Activated CD8-positive, alpha-beta memory T cell treated with anti-CD3 and anti-CD28 coated beads for 24 hours (primary cell): ENCODE measurements at places on chromosomes 11 and 22.

DNA sequence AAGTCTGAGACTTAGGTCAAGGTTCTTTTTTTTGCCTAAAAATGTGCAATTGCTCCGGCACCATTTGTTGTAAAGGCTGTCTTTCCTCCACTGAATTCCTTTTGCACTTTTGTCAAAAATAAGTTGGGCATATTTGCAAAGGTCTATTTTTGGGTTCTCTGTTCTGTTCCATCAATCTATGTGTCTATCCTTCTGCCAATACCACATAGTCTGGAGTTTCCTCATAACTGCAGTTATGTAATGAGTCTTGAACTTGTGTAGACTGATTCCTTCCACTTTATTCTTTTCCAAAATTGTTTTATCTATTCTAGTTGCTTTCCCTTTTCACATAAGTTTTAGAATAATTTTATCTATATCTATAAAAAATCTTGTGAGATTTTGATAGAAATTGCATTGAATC lies 6.7 kb downstream of the KCNJ5 start:
- no peak for DNase-seq

DNA sequence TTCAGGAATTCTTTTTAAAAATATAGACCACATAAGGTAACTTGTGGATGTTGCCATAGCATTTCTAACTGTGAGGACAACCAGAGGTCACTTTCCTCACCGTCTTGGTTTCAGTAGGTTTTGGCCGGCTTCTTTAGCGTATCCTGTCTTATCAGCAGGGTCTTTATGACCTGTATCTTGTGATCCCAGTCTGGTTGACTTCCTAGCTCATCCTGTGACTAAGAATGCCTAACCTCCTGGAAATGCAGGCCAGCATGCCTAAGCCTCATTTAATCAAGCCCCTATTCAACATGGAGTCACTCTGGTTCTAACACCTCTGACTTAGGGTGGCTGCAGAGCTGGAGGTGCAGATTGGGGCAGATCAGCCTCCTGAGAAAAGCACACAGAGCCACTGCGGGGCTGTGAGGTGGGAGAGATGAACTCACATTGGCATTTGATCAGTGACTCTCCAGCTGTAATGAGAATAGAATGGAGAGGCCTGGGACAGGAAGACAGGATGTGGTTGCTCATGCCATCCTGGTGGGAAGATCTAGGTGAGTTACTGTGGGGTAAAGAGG lies 41.1 kb upstream of the TOP3B start:
- DNase-seq = no peak

GRCh38 chr22:22479999-22480532 lies 28.5 kb downstream of the ZNF280B start:
- no peak for DNase-seq

DNA sequence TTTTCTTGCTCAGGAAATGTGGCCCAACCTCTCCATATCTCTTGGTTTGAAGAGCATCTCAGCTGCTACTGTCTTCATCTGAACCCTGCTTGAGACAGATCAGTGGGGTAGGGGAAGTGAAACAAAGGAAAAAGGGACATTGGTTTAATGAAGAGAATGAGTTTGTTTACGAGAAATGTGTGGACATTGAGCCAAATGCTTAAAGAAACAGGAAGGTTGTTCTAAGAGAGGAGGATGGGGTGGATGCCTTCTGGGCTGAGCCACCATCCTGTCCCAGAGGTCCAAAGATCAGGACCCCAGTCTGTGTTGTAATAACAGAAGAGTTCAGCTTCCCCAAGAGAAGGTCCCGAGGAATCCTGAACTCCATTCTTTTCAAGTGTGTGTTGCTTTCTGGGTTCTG lies 369.7 kb downstream of the INSC start:
- DNase-seq = no peak

DNA sequence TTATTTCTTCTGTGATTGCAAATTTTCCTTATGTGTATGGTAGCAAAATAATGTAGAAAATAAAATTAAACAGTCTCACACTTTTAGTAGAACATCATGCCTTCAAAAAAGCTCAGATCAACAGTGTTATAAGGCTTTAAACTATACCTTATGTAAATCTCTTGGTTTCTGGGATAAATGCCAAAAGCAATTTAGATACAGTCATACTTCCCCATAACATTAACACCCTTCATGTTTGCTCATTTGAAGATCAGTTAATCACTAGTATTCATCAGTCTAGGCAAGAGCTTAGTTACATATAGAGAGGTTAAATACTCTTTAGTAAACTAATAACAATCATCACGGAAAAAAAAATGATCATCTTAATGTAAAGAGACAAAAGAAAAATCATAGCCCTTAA lies 421.8 kb upstream of the ANO3 start:
- DNase-seq = no peak

DNA sequence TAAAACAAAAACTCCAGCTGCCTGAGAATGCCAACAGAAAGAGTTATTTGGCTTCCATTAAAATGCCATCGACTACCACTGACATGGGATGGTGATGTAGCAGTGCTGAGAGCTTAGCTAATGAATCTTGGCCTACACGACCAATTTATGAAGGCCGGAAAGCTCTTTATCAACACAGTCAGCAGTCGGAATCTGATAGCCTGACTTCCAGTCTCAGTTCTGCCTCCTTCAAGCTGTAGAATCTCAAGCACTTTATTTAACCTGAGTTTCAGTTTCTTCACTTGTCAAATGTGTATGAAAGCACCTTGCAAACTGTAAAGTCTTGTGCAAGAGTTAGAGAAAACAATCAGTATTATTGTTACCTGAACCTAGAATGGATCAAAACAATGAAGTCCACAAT lies 335.7 kb upstream of the NARS2 start:
- DNase-seq = no peak

DNA sequence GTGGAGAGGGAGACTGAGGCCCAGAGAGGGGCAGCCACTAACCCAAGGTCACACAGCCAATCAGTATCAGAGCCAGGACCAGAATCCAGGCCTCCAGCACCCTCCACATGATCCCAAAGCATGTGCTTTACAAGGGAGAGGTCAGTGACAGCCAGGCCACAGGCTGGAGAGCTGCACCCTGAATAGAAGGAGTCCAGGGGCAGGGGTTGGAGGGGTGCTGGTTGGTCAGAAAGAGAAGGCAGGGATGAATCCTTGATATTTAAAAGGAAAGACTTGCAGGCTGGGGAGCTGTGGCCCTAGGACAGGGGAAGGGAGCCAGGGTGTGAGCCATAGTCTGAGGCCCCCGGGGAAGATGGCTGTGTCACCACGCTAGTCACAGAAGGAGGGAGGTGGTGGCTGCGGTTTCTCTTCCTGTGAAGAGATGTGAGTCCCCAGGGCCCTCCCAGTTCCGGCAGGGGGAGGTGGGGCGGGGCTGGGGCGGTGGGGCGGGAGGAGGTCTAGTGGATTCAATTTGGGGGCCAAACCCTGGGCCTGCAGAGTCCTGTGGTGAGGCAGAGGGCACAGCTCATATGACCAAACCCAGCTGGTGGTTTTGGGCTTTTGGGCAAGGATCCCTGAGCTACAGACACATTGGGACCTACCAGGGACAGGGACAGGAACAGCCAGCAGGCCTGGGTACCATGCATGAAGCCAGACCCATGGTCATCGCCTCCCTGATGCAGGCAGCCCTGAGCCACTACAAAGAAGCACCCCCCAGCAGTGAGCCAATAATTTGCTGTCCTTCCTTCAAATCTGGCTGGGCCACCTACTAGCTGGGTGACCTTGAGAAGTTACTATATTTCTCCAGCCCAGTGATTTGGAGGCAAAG lies 14.0 kb downstream of the RAC2 start:
- DNase-seq = peak; percentile 92

- peak; percentile 21 for DNase-seq
Observed at GRCh38 chr11:45303316-45303715, 17.2 kb upstream of the SYT13 start.

DNA sequence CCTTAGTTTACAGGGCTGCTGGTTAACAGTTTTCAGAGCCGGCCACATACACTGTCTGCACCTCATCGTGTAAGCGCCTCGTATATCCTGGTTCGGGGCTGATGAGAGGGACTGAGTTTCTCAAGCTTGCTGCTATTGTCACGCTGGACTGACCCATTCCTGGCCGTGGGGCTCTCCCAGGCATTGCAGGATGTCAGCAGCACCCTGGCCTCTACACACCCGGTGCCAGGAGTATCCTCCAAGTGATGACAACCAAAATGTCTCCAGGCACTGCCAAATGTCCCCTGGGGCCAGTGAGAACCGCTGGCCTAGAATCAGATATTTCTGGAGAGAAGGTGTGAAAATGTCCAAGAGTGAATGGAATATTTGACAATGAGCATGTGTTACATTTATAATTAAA lies 82.8 kb downstream of the ST3GAL4 start:
- DNase-seq = no peak

- no peak for DNase-seq
Observed at GRCh38 chr11:105903113-105903512, 118.9 kb downstream of the MSANTD4 start.

DNA sequence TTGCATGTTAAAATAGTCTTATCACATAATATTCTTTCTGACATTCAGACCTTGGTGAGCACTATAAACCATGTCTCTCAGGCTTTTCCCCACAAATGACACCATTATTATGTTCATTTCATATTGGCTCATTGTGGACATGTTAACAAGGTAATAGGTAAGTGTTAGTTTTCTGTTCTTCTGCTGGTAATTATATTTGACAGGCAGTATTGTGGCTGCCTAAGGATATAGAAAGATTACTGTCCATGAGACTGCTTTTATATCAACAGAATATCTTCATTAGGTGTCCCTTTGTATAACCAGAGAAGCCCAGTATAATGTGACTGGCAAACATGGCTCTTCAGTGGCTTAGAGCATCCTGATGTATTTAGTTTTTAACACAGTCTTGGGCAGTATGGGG lies 590.7 kb downstream of the NELL1 start:
- DNase-seq = no peak

- no peak for DNase-seq
Observed at GRCh38 chr11:59262177-59262818, 49.6 kb upstream of the MPEG1 start.

- DNase-seq = no peak
Observed at GRCh38 chr22:26103023-26103422, 66.2 kb upstream of the SEZ6L start.

GRCh38 chr11:45733176-45733575 lies 67.8 kb upstream of the CHST1 start:
- DNase-seq = no peak

GRCh38 chr22:35795476-35795875 lies 77.8 kb downstream of the APOL5 start:
- no peak for DNase-seq

- DNase-seq = no peak
Observed at GRCh38 chr11:19345848-19346681, 105.3 kb upstream of the E2F8 start.

DNA sequence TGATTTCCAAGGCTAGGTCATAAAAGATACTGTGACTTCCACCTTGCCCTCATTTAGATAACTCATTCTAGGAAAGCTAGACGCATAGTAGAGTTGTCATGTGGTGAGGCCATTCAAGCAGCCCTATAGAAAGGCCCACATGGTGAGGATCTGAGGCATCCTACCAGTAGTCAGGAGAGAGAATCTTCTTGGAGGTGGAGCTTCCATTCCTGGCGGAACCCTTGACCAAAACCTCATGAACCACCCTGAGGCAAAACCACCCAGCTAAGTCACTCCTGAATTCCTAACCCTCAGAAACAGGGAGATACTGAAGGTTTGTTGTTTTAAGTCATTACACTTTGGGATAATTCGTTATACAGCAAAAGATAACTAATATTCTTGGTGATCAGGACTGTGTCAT lies 2.9 kb upstream of the HDHD5 start:
- no peak for DNase-seq

- DNase-seq = no peak
Observed at GRCh38 chr11:120142441-120143100, 4.7 kb upstream of the TRIM29 start.

GRCh38 chr11:66723693-66724092 lies 5.3 kb downstream of the SPTBN2 start:
- no peak for DNase-seq

DNA sequence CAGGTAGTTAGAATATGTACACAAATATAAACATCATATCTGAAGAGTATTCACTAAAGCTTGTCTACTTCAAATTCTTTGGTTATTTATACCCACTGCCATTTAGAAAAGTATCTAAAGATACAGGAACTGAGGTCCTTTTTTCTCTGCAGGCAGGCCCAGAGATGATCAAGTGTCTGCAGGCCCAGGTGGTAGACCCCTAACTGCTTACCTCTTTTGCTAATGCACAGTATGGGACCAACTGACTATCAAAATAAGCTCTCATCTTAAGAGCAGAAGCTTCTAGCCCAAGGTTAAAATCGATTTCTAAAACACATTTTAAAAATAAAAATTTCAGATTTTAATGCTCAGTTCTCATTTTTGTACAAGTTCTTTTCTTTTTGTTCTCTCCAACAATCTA lies 81.5 kb downstream of the APOL5 start:
- DNase-seq = no peak

DNA sequence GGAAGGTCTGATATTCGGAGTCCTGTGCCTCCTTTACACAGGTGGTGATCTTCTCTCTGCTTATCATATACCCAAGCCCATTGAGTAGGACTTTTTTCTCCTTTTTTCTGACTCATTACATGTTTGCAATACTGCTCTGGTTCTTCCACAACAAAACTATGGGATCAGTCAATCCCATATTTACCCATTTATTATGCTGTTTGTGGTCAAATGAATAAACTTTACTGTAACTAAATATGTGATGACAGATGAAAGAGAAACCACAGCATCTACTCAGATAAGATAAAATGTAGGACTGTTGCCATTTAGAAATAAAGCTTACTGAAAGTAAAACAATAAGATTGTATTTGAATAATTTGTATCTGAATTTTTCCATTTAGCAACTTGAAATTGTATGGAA lies 958.7 kb upstream of the FAT3 start:
- DNase-seq = no peak

- DNase-seq = no peak
Observed at GRCh38 chr22:18935889-18936529, at the start of gene PRODH. TSS of gene PRODH (minus strand) at chr22:18936293. CDS start at chr22:18936287, 6 bp downstream.

GRCh38 chr11:120186774-120187591 lies 23.8 kb upstream of the OAF start:
- no peak for DNase-seq

DNA sequence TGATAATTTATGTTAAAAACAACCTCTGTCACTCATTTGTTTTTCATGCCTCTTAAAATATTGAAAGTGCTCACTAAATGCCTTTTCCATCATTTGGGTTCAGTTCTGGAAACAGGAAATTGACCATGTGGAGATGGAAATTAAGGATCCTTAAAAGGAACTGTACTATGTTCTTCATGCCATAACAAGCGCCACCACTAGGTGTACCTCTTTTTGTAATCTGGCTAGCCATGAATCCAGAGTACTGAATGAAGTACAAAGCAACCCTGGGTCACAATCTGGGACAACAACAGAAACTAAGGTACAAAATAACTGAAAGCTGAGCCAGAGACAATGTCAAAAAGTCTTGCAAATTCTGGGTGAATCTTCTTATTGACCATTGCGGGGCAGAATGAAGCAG lies 559.1 kb downstream of the FAM181B start:
- DNase-seq = no peak

- peak; percentile 17 for DNase-seq
Observed at GRCh38 chr22:48177631-48178030, 1415.2 kb downstream of the TBC1D22A start.

DNA sequence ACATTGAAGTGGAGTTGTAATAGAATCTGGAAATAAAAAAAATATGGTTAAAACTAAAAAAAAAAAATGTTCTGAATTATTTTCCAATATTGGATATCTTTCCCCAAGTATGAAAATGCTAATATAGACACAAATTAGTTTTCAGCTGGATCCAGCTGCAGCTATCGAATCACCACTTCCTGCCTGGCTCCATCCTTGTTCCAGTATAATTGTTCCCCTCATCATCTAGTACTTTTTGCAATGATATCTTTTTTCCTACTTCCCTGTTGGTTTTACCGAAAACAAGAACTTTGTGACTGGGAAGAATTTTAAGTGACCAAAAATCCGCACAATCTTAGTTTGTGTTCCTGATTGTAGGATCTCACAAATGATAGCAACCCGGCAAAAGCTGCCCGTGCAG lies 9.4 kb downstream of the OR4D9 start:
- DNase-seq = no peak
